Stimulated activated naive CD4-positive, alpha-beta T cell (primary cell): ENCODE measurements at places on chromosomes 3 and 15.

- DNase-seq, result no peak
Measured at GRCh38 chr3:170044795-170045244, 7.0 kb downstream of the GPR160 start.

GRCh38 chr3:16587047-16587680 is 18.1 kb downstream of the DAZL start:
- no peak for DNase-seq

GRCh38 chr3:144771381-144771870 is 799.8 kb downstream of the DIPK2A start:
- no peak for DNase-seq

DNA sequence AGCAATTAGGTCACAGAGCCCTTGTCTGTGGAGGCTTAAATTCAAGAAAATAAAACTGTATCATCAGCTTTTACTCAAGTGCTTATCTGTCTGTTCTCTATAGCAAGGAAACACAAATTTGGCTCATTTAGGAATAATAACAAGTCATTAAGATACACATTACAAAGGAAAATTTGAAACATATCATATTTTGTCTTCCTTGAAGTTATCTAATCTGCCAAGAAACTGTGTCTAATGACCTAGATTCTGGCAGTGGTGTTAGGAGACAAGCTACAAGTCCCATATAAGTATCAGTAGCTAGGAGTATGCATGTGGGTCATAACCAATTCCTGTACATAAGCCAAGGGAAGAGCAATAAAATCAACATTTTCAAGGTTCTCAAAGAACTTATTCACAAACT is 108.2 kb upstream of the SETMAR start:
- DNase-seq, result no peak

DNA sequence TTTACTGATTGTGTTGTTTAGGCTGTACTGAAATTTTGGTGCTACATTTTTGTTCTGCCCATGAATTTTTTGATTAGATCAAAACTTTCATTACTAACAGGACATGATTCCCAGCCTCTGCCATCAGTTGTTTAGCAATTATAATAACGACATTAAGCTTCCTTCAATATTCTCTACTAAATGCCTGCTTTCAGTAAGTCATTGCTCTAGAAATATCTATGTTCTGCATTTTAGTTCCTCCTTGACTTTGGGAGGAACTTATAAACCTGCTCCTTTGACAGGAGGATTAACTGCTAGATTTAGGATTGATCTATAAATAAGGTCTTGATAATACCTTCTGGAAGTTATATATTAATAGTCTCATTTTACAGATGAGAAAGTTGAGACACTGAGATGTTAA is 269.1 kb downstream of the RAP2B start:
- no peak for DNase-seq

- DNase-seq, result no peak
Measured at GRCh38 chr15:89328398-89329254, 6.0 kb downstream of the POLG start.

DNA sequence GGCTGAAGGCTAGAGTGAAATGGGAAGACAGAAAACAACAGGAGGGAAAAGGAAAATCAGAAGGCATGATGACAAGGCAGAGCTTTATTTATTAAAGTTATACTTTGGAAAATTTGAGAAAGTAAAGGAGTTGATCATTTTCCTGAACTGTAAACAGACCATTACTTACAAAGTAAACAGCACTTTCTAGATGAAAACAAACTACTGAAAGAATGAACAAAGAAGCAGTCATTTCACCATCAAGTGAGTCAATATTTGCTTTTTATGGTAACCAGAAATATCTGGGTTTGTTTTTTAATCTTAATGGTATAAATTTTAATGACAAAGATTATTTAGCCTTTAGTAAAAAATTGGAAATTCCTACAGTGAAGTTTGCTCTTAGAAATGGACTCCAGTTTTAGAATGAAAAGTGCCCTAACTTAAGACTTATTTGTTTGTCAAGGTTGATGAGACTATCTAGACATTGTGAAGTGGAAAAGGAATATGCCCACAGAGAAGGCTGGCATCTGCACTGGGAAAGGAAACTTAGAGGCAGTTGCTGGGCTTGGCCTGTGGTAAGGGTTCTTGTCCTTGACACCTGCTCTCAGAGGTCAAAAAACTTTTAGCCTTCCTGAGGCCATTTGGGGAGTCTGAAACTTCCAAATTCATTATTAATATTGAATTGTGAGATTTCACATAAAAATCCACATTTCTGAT is 47.2 kb downstream of the SPTSSB start:
- no peak for DNase-seq

- DNase-seq, result no peak
Measured at GRCh38 chr3:114480442-114480841, 186.6 kb downstream of the TIGIT start.

GRCh38 chr3:58575971-58576652 is 1.1 kb downstream of the FAM107A start:
- no peak for DNase-seq

DNA sequence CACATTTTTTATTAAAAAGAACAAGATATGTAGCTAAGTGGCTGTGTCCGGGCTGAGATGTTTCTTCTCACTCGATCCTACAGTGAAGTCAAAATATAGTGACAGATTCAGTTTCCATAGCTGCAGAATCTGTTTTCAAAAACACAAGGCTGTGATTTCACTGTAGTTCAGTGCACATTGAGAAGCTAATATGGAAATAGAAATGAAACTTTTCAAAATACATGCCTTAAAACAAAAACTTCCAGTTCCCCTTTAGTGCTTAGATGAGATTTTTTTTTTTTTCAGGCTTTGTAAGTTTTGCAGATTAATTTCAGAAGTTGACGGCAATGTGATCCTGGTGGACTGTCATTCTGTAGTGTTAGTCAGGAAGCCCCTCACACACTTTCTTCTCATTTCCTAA is 23.8 kb upstream of the TRAK1 start:
- no peak for DNase-seq

GRCh38 chr3:63864008-63864964 is 619 bp downstream of the ATXN7 start:
- DNase-seq, result peak; percentile 32
